SW 1271 (cell line): ENCODE measurements at places on chromosomes 4 and X.

GRCh38 chr4:25320336-25320735 is 7.8 kb downstream of the ZCCHC4 start:
- no peak for DNase-seq

DNA sequence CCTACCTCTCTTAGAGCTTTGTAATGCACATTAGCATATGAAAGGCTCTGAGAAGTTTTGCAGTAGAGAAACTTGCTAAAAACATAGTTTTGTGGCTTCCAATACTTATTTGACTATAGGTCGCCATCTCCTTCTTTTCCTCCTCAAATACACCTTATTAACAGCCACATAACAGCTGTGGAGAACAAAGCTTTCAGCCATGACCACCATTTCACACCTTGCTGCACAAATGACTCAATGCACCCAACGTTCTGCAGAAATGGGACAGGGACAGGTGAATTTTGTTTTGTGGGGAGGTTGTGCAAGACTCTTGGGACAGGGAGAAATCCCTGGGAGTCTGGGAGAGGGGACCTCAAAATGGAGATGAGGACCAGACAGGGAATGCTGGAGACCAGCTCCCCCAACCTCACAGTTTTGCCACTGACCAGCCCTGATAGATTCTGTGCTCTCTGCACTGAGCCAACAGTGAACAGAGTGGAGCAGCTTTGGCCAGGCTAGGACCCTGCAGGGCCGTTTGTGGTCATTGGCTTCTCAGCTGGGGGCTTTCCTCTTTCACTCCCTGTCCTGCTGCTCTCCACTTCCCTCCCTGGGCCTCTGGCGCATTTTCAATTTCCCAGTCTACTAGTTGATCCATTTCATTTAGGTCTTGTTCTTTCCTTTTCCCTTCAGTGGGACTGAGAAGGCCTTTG is 16.6 kb downstream of the FRMPD3 start:
- DNase-seq = no peak

DNA sequence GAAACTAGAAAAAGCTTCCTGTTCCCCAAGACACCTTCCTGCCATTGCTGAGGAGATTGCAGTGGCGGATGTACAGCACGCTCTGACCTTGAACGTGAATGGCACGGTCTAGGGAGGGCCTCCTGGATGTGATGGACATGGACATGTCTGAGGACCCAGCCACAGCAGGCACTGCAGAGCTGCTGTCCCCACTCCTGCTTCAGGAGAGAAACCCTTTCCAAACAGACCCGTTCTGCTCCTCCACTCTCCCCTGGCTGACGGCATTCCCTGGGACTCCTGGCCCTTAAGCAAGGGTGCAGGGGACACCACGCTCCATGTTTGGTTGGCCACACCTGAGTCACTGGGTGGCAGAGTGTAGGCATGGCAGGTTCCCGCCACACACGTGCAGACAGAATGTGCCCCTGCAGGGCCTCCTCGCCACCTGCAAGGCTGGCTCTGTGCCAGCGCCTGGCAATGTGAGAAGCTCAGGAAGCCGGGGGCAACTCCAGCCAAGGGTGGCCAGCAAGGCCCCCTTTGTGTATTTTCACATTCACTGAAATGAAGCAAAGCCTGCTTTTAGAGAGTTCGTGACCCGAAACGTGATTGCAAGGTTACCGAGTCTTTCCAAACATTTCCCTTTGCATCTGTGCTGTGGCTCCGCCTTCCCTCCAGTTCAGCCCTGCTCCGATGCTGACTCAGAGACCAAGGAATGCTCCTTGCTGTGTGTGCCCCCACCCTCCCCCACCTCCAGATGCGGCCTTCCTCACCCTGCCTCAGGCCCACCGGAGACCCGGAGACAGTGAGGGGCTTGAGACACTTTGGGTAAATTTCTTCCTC is 46.1 kb downstream of the HTRA3 start:
- no peak for DNase-seq

- no peak for DNase-seq
Observed at GRCh38 chr4:68346461-68346860, 3.4 kb downstream of the YTHDC1 start.

GRCh38 chr4:125725957-125726525 is 411.3 kb downstream of the FAT4 start:
- DNase-seq = no peak

DNA sequence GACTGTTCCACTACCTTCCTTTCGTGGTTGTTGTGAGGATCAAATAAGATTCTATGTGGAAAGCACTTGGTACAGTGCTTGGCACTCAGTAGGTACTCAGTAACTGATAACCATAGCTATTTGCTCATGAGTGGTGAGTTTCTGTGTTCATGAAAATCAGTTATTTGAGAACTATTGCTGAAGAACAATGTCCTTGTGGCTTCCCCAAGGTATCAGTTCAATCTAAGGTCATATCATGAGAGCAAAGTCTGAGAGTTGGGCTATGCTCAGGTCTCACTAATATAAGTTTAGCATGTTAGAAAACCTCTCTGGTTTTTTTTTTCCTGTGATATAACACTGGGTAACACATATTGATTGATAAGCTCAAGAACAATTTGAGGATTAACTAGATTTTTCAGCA is 147.8 kb downstream of the GRIA3 start:
- no peak for DNase-seq

- DNase-seq = peak; percentile 54
Observed at GRCh38 chr4:183335369-183335940, 13.2 kb upstream of the CLDN24 start.

GRCh38 chrX:130896026-130896425 is 7.0 kb downstream of the ENOX2 start:
- no peak for DNase-seq

DNA sequence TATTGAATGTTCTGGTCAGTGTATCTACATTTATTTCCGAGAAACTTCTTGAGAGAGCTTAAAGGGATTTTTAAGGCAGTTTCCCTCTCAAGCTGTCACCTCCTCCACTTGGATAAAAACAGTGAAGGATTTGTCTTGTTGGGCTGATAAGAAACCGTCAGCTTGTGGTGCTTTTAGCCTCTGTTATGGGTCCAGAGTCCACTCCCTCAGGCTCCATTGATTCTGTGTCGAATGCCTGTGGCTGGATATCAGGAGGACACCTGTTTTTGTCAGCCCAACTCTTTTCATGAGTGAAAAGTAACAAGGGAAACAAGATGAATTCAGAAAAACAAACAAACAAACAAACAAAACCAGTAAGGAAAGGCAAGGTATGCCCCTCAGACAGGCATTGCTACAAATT is 12.4 kb downstream of the CLCN4 start:
- DNase-seq = no peak

DNA sequence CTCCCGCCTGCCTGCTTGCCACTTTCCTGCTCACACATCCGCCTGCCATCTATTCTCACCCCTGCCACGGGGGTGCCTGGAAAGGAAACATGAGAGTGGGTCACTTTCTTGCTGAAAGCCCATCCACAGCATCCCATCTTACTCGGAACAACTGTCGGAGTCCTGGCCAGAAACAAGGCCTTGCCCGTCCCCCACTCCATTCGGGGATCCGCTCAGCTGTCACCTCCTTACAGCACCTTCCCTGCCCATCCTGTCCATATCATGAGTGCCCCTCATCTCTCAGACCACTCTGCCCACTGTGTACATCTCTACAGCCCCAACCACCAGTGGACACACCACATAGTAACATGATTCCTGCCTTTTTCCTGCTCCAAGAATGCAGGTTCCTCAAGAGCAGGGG is 6.4 kb downstream of the EVC2 start:
- DNase-seq = no peak

DNA sequence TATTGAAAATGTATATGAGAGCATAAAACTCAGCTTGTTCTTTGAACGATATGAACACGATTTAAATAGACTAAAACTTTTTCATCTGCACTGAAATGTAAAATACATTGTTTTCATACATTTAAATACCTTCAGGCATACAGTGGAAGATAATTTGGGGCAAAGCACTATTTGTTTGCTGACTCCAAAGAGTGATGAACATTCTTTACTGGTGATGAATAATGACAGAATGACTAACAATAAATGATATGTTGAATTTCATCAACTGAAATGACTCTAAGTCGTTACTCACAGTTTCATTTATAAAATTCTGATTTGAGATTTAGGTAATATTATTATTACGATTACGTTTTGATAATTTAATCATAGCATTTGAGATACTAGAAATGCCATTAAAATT is 1160.1 kb downstream of the NLGN4X start:
- DNase-seq = no peak

- no peak for DNase-seq
Observed at GRCh38 chrX:103531002-103531401, 11.7 kb upstream of the RAB40A start.

- no peak for DNase-seq
Observed at GRCh38 chr4:74297539-74297938, 10.7 kb upstream of the EPGN start.

DNA sequence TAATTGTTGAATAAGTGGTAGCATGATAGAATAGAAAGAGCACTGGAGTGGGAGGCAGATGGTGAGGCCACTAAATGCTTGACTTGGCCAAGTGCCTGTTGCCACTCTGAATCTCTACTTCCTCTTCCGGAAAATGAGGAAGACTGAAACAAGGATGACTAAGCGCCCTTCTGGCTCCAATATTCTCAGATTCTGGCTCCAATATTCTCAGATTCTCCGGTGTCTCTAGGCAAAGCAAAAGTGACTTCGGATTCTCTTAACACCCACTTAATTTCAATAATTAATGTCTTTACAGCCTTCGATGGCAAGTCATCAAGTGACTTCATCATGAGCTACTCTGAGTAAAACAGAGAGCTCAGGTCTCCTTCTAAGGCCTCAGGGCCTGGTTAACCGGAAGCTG is 402.2 kb upstream of the FGF13 start:
- no peak for DNase-seq

GRCh38 chrX:88560673-88561330 is 186.2 kb upstream of the CPXCR1 start:
- no peak for DNase-seq

DNA sequence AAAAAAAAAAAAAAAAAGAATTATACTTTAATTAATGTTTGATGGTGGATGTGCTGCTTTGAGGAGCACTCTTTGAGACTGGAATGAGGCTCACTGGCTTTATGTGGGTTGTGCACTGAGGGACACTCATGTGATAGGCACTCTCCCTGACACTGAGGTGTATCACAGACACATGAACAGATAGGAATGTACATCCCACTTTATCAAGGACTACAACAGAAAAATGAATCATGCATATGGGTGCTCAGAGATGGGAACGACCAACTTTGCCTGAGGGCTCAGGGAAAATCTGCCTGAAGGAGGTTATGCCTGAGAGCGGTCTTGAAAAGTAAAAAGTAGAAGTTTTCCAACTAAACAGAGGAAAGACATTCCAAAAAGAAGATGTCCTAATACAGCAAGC is 97.7 kb upstream of the RBPJ start:
- DNase-seq = no peak

DNA sequence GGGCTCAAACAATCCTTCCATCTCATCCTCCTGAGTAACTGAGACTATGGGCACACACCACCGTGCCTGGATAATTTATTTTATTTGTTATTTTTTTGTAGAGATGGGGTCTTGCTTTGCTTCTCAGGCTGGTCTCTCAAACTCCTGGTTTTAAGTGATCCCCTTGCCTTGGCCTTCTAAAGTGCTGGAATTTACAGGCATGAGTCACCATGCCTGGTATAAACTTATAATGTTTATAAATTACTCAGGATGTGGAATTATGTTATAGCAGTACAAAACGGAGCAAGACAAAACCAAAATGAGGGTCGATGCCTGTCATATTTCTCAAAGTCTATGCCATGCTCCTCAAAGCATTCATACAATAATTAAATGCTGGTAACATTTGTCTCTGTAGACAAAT is 29.8 kb upstream of the TEX13C start:
- DNase-seq = no peak

DNA sequence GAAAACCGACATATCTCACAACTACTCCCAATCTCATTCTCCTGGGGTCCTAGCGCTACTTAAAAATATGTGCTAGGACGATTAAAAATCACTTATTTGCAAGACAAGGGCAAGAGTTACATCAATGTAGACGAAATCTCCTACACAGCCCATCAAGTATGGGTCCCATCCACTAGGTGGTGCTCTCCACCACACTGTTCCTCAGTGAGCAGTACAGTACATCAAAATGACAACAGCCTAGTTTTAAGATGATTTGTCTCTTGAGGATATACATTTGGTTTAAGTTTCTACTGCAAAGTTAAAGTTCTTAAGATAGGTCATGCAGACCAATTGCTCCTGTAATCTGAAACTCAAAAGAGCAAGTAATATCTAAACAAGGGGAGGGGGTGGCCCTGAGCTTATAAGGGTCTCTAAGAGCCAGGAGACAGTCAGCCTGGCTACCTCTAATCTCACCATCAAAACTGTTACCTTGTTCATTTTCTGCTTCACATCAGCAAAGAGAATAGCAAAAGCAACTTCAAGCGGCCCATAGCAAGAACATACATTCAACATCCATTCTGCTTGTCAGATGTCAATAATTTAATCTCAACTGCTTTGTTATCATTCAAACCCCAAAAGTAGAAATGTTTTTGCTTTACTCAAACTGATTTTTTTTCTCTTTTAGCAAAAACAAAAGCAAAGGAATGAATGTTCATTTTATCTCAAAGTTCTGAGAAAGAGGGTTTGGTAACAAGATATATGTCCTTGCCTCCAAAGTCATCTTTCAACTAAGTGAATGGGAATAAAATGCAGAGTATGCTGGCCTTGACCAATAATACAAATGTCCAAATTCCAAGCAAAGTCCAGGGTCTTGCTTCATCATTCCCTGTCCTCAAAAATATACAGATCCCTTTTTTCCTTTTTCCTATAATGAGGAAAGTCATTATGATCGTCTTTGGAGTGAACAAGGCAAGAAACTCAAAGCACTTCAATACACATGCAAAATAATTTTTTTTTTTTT is 53.1 kb downstream of the STX18 start:
- DNase-seq = no peak

- DNase-seq = no peak
Observed at GRCh38 chrX:10929747-10930146, 181.4 kb upstream of the HCCS start.

- DNase-seq = no peak
Observed at GRCh38 chrX:135543924-135544323, 23.5 kb downstream of the INTS6L start.

- DNase-seq = no peak
Observed at GRCh38 chr4:108170631-108171338, 2.1 kb upstream of the LEF1 start.

- no peak for DNase-seq
Observed at GRCh38 chrX:44898411-44899221, 25.6 kb downstream of the KDM6A start.

DNA sequence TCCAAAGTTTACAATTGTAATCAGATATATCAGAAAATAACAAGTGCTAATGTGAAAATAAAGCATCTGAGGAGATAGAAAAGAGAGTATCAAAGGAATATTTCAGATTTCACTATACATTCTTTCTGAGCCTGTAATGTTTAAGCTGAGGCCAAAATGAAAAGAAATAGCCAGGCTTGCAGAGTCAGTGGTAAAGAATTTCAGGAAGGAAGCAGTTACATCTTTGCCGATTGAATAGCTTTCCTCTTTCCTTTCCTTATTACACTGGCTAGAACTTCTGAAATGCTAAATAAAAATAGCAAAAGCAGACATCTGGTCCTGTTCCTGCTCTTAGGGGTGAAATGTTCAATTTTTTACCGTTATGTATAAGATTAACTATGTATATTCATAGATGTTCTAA is 1441.6 kb upstream of the PCDH7 start:
- DNase-seq = peak; percentile 29
